ENCODE measurements at places on chromosomes 11 and 22.

DNA sequence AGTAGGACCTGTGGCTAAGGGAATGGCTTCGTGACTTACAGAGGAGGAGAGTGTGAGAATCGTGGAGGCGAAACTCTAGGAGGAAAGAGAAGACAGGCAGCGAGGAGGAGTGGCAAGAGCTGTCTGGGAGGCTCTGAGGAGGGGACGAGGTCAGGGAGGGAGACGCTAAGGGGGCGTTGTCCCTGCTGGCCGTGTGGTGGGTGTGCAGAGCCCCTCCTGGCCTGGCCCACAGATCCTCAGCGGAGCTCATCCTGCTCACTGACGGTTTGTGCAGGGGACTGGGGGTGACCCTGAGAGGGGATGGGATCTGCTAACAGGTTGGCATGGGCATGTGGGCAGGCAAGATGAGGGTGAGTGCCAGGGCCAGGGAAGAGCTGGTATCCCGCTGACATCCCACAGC, 56.5 kb upstream of the PRR5 start:
- DNase-seq: no peak

DNA sequence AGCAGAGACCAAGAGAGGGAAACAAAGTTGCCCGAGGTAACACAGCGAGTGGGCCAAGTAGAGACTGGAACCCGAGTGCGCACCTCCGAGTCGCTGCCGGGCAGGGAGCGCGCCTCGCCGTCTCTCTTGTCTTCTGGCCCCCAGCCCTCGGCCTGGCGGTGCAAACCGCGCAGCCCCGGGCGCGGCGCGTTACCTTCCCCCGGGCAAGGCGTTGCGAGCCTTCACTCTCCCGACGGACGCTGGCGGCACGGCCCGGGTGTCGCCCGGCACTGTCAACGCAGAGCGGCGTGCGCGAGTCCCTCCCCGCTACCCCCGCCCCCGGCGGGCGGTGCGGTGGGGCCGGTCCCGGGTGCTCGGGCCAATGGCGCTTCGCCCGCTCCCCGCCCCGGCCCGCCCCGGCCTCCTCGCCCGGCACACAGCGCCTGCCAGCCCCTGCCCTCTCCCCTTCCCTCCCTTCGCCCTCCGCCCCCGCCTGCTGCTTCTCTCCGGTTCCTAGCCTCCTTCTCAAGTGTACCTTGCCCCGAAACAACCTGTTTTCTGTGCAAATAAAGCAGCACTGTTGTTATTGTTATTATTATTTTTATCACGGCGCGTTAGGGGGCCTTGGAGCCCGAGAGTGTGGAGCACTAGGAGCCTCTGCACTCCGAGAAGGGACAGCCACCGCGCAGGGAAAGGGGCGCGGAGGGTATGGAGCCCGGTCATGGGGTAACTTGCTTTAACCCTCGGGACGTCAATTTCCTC, at the start of gene SYTL2:
Gene SYTL2 (minus strand): TSS at position 271 of the 741 bp plus-strand sequence. CDS start 53,416 bp downstream, outside the sequence.
- peak; percentile 72 for DNase-seq

GRCh38 chr11:2662430-2663299, 37.1 kb downstream of the KCNQ1OT1 start:
- DNase-seq: no peak

GRCh38 chr11:27012234-27012921, 18.5 kb downstream of the FIBIN start:
- DNase-seq: no peak

DNA sequence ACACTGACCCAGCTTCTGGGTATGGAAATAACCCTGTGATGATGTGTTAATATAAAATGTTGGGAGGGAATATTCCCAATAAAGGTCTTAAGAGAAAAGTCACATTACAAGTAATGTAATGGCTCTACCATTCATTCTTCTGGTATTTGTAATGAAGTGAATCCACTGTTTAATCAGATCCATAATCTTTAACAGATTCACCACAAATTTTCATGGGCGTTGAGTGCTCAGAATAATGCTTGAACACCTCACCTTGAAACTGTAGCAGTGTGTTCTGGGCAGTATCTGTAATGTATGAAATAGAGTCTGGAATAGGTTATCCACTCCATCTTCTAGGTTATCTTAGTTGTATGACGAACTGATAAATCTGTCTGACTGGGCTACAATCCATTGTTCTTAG, 26.6 kb upstream of the CRTAM start:
- DNase-seq: no peak

GRCh38 chr11:24375931-24376330, 120.9 kb upstream of the LUZP2 start:
- no peak for DNase-seq

All from NCI-H82 (cell line).